K562 (cell line): ENCODE measurements at places on chromosomes 13 and 19. TPM values are rescaled to one million over a fixed set of nuclear protein-coding genes. Genes with fewer than 3 reads are reported as not detected.

The PRR20C gene
- not detected in 2 replicates for total RNA-seq

The CRLF1 gene
- 3.3 and 5.6 TPM in 2 replicates for total RNA-seq

The HIF3A gene
- total RNA-seq, result 0.29 TPM in 1 of 2 replicates, not detected in the other

The METTL21C gene
- total RNA-seq, result not detected in 2 replicates

The CPAMD8 gene
- total RNA-seq, result 1.5 and 2.0 TPM in 2 replicates

The KLF1 gene
- 144 and 168 TPM in 2 replicates for total RNA-seq

The FZR1 gene
- total RNA-seq, result 45.4 and 48.0 TPM in 2 replicates

The LRRC63 gene
- 0.16 and 0.18 TPM in 2 replicates for total RNA-seq

The TRIP10 gene
- total RNA-seq, result 59.1 and 63.2 TPM in 2 replicates

The CYP2S1 gene
- 1.9 and 2.6 TPM in 2 replicates for total RNA-seq

The GNA15 gene
- total RNA-seq, result 0.13 and 0.24 TPM in 2 replicates

The PSG7 gene
- total RNA-seq, result not detected in 2 replicates

GRCh38 chr13:21242236-21242635 is 65.8 kb downstream of the MRPL57 start:
- DNase-seq, result no peak
- no peak overlapping the region for H3K4me3 ChIP-seq
- H3K27me3 ChIP-seq, result no peaks in the 10 kb centered on the region
- no peak overlapping the region for H3K27ac ChIP-seq
- peaks cover 7% of the 10 kb centered on the region; the same call in 1 of the 2 replicates for H3K4me1 ChIP-seq

DNA sequence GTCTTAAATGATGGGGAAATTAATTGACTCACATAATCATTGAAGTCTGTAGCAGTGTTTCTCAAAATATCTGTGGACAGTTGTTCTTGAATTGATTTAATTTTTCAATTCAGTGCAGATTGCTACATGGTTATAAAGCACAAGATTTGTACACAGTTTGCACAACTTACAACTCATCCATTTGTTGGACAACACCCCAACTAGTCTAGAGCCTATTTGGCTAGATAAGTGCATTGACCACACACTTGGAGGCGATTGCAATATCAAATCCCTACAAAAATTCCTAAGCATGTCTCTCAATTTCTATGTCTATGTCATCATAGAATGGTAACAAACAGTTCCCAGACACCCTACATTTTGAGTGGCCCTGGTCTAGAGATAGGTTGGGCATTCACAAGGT is 48.0 kb upstream of the IPO5 start:
- no peak overlapping the region for H3K4me3 ChIP-seq
- H3K27me3 ChIP-seq, result no peaks in the 10 kb centered on the region
- no peaks in the 10 kb centered on the region for H3K4me1 ChIP-seq

- peaks cover 71% of the 10 kb centered on the region for H3K4me1 ChIP-seq
- H3K27me3 ChIP-seq, result no peaks in the 10 kb centered on the region
- DNase-seq, result no peak
- H3K27ac ChIP-seq, result no peak overlapping the region
- peaks cover 12% of the 10 kb centered on the region; the same call in 1 of the 3 replicates for H3K36me3 ChIP-seq
Measured at GRCh38 chr19:38389957-38390924, 1.7 kb downstream of the SPRED3 start.

GRCh38 chr13:60397704-60398378 is 821 bp downstream of the TDRD3 start:
- H3K4me1 ChIP-seq, result peaks cover 4% of the 10 kb centered on the region; the same call in 1 of the 2 replicates
- H3K4me3 ChIP-seq, result peak overlapping the region; percentile 58
- H3K27me3 ChIP-seq, result no peaks in the 10 kb centered on the region
- peak overlapping the region; percentile 71 for H3K27ac ChIP-seq
- DNase-seq, result peak; percentile 50
- H3K36me3 ChIP-seq, result no peaks in the 10 kb centered on the region

DNA sequence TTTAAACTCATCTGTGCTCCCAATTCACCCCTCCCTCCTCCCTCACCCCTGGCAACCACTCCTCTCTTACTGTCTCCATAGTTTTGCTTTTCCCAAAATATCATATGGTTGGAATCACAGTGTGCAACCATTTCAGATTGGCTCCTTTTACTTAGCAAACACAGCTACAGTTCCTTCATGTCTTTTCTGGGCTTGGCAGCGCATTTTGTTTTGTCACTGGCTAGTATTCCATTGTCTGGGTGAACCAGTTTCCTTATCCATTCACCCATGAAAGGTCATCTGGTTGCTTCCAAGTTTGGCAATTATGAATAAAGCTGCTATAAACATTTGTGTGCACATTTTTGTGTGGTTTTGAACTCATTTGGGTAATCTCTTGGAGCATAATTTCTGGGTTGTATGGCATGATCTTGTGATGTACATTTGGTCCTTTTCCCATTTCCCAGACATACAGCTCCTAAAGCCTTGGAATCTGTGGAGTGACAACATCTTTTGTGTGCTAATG is 23.9 kb upstream of the GAS6 start:
- peaks cover 9% of the 10 kb centered on the region; the same call in 2 of the 3 replicates for H3K27me3 ChIP-seq
- H3K36me3 ChIP-seq, result no peaks in the 10 kb centered on the region
- H3K27ac ChIP-seq, result no peak overlapping the region
- no peak overlapping the region for H3K4me3 ChIP-seq
- DNase-seq, result no peak

- no peaks in the 10 kb centered on the region for H3K4me1 ChIP-seq
- H3K27ac ChIP-seq, result no peak overlapping the region
- no peaks in the 10 kb centered on the region for H3K36me3 ChIP-seq
- DNase-seq, result no peak
Measured at GRCh38 chr13:96221471-96221870, 131.6 kb downstream of the HS6ST3 start.

- no peaks in the 10 kb centered on the region for H3K27me3 ChIP-seq
- H3K36me3 ChIP-seq, result no peaks in the 10 kb centered on the region
- DNase-seq, result no peak
Measured at GRCh38 chr13:73608711-73609485, 525.3 kb downstream of the KLF12 start.

DNA sequence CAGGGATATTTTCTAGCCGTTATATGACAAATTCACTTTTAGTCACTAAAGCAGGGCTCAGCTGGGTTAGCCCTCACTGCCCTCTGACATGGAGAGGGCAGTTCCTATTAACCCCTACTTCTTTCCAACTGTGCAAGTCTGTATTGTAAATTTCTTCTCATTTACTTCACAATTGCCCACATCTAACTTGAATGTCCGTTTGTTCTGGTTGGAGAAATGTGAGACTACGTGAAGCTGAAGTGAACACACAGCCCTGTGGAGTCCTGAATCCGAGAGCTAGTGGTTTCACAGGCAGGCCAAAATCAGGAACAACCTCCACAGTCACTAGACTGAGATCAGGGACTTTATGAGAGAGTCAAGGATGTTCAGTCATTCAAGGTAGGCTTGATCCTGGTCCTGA is 4.4 kb upstream of the MYO16 start:
- H3K4me3 ChIP-seq, result no peak overlapping the region
- no peak overlapping the region for H3K27ac ChIP-seq
- DNase-seq, result no peak
- no peaks in the 10 kb centered on the region for H3K27me3 ChIP-seq
- H3K4me1 ChIP-seq, result no peaks in the 10 kb centered on the region; the same call in 1 of the 3 replicates
- no peaks in the 10 kb centered on the region for H3K36me3 ChIP-seq

GRCh38 chr13:94390881-94391280 is 88.6 kb downstream of the DCT start:
- no peaks in the 10 kb centered on the region for H3K36me3 ChIP-seq
- no peaks in the 10 kb centered on the region for H3K4me1 ChIP-seq
- DNase-seq, result no peak
- H3K27ac ChIP-seq, result no peak overlapping the region

DNA sequence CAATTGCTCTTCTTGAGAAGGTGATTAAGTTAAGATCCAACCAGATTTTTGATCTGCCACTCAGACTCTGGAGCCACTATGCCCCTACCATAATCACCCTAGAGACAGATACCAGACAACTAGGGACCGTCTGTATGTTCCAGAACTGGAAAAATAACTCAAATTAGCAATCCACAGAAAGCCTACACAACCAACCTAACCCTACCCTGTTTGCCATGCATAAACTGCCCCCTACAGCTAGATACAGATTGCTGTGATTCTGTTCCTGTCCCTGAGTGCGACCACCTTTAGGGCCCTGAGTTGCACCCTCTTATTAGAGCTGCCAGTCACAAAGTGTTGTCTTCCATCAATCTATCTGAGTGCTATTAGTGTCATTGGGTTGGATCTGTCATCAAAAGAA is 929.8 kb upstream of the SLITRK1 start:
- H3K27ac ChIP-seq, result no peak overlapping the region
- no peaks in the 10 kb centered on the region for H3K36me3 ChIP-seq
- no peak for DNase-seq
- H3K4me3 ChIP-seq, result no peak overlapping the region

GRCh38 chr19:54106716-54107115 is 4.1 kb downstream of the NDUFA3 start:
- no peak for DNase-seq
- no peak overlapping the region for H3K4me3 ChIP-seq
- H3K4me1 ChIP-seq, result no peaks in the 10 kb centered on the region; the same call in 2 of the 3 replicates

GRCh38 chr19:49987159-49987698 is 26.3 kb upstream of the SIGLEC11 start:
- peaks cover 29% of the 10 kb centered on the region; the same call in 2 of the 3 replicates for H3K36me3 ChIP-seq

- no peak for DNase-seq
- no peaks in the 10 kb centered on the region for H3K36me3 ChIP-seq
- H3K4me3 ChIP-seq, result no peak overlapping the region
- H3K27ac ChIP-seq, result no peak overlapping the region
Measured at GRCh38 chr13:53201454-53202225, 173.0 kb downstream of the OLFM4 start.

GRCh38 chr19:38922482-38922881 is 8.1 kb downstream of the SARS2 start:
- H3K4me1 ChIP-seq, result no peaks in the 10 kb centered on the region; the same call in 2 of the 3 replicates
- H3K4me3 ChIP-seq, result no peak overlapping the region

DNA sequence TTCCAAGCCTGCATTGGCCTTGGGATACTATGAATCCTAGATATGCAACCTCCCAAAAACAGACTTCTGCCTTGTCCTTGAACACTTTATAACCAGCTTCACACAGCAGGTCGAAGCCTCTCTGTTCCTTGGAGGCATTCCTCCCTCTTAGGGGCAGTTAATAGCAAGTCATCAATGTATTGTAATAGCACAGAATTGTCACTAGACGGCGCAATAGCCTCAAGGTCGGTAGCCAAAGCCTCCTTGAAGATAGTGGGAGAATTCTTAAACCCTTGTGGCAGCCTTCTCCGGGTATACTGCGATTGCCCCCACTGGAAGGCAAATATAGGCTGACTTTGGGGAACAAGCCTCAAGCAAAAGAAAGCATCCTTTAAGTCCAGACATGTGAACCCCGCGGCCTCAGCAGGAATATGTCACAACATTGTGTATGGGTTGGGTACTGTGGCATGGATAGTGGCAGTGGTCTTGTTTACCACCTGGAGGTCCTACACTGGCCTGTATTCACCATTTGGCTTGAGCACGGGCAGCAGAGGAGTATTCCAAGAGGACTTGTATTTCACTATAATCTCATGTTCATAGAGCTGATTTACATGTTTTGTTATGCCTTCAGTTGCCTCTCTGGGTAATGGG is 61.1 kb downstream of the ZNF431 start:
- peak; percentile 63 for DNase-seq
- no peaks in the 10 kb centered on the region for H3K36me3 ChIP-seq
- no peaks in the 10 kb centered on the region for H3K4me1 ChIP-seq
- no peaks in the 10 kb centered on the region for H3K27me3 ChIP-seq
- no peak overlapping the region for H3K27ac ChIP-seq
- H3K4me3 ChIP-seq, result no peak overlapping the region

GRCh38 chr19:50333235-50333736 is 4.1 kb upstream of the KCNC3 start:
- peak overlapping the region; percentile 95 for H3K27ac ChIP-seq
- peak overlapping the region; percentile 41 for H3K4me3 ChIP-seq
- H3K27me3 ChIP-seq, result no peaks in the 10 kb centered on the region
- peaks cover 38% of the 10 kb centered on the region; the same call in 2 of the 3 replicates for H3K4me1 ChIP-seq
- DNase-seq, result peak; percentile 89
- H3K36me3 ChIP-seq, result no peaks in the 10 kb centered on the region; the same call in 2 of the 3 replicates

- no peak for DNase-seq
- peaks cover 16% of the 10 kb centered on the region; the same call in 2 of the 3 replicates for H3K4me1 ChIP-seq
- no peak overlapping the region for H3K27ac ChIP-seq
Measured at GRCh38 chr19:16607819-16608218, 20.2 kb downstream of the MED26 start.

DNA sequence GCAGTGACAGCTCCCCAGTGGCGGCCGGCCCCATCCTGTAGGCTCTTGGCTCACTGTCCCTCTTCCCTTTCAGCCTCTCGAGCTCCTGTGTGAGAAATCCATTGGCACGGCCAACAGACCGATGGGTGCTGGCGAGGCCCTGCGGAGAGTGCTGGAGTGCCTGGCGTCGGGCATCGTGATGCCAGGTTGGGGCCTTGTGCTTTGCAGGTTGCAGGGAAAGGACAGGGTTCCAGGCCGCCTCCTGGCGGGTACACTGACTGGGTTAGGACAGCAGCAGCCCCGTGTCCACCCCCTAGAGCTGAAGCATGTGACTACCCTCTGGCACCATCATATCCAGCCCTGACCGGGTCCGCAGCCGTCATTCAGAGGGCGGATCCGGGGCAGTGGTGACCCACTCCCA is 21.5 kb upstream of the QTRT1 start:
- H3K27ac ChIP-seq, result no peak overlapping the region
- DNase-seq, result no peak
- H3K4me3 ChIP-seq, result no peak overlapping the region
- peaks cover 96% of the 10 kb centered on the region for H3K36me3 ChIP-seq
- H3K27me3 ChIP-seq, result no peaks in the 10 kb centered on the region
- H3K4me1 ChIP-seq, result no peaks in the 10 kb centered on the region; the same call in 1 of the 2 replicates

DNA sequence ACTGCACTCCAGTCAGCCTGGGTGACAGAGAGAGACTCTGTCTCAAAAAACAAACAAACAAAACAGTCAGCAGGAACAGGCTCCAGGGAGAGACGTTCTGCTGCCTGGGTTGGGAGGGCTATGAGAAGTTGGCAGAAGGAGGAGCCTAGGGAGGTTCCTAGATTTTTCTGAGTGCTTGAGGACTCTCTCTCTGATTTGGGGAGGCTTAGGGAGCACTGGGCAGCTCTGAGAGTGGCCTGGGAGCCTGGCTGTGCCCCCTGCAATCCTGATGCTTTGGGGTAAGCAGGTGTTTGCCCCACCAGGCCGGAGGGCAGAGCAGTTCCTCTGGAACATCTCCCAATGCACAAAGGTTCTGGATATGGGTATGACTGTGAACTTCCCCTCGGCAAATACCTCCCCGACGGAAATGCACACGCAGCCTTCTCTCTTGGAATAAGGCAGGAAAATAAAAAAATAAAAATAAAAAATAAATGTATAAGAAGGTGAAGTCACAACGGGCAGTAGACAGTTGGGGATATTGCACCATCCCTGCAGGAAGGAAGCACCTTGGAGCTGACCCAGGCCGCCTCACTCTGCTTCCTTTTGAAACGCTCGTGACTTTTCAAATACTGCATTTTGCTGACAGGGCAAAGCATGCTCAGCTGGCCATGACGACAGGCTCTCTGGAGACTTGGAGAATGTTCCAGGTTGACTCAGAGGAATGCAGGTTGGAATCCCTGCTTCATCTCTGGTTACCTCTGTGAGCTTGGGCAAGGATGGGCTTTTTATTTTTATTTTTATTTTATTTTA is 26.5 kb upstream of the HOMER3 start:
- peaks cover 1% of the 10 kb centered on the region; the same call in 1 of the 2 replicates for H3K27me3 ChIP-seq
- no peak overlapping the region for H3K27ac ChIP-seq
- H3K4me3 ChIP-seq, result no peak overlapping the region
- H3K4me1 ChIP-seq, result peaks cover 7% of the 10 kb centered on the region; the same call in 2 of the 3 replicates
- no peaks in the 10 kb centered on the region for H3K36me3 ChIP-seq

- no peaks in the 10 kb centered on the region for H3K4me1 ChIP-seq
- no peaks in the 10 kb centered on the region for H3K36me3 ChIP-seq
- no peak for DNase-seq
Measured at GRCh38 chr13:110266983-110267382, 40.0 kb downstream of the COL4A1 start.

- no peak overlapping the region for H3K27ac ChIP-seq
- no peak for DNase-seq
Measured at GRCh38 chr19:47758443-47758804, 13.1 kb downstream of the NOP53 start.

- DNase-seq, result no peak
Measured at GRCh38 chr13:35830850-35831450, 300.2 kb downstream of the DCLK1 start.
